ENCODE measurements at places on chromosomes 5 and 9.

DNA sequence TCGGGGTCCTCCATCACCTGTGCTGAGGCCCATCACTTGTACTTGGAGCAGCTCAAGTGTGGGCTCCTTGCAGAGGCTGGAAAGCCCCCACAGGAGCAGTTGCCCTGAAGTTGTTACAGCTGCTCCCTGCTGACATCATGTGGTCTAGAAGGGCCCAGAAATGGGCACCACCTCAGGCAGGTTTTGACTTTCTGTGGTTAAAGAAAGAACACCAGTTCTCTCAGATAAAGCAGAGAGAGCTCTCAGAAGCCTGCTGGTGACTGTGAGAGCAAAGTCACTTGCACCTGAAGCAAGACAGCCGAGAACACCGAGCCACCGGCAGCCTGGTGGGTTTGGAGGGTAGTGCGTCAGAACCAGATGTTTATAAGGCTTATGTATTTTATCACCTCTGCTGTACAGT lies 70.4 kb downstream of the MVB12B start:
- no peak for DNase-seq

GRCh38 chr5:121086671-121087070 lies 622.6 kb downstream of the PRR16 start:
- DNase-seq = no peak

GRCh38 chr5:84265130-84265529 lies 119.5 kb downstream of the EDIL3 start:
- no peak for DNase-seq

GRCh38 chr9:101731429-101731828 lies 7.0 kb downstream of the GRIN3A start:
- no peak for DNase-seq

DNA sequence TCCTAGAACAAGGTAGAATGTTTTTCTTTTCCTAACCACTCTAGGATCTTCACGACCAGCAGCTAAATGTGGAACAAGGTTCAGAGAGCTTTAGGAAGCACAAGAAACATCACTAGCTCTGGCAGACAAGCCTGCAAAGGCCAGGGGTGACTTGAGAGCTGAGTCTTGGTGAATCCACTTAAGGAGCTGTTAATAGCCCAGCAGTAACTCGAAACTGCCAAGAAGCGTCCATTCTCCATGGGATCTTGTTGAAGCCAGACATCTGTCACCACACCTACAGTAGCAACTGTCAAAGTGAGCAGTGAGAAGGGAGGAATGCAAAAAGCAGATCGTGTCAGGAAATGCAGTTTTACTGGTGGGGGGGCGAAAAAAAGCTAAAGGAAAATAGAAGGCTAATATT lies 87.2 kb downstream of the ATPSCKMT start:
- no peak for DNase-seq

- DNase-seq = no peak
Observed at GRCh38 chr9:33446240-33446945, 1.0 kb downstream of the AQP3 start.

DNA sequence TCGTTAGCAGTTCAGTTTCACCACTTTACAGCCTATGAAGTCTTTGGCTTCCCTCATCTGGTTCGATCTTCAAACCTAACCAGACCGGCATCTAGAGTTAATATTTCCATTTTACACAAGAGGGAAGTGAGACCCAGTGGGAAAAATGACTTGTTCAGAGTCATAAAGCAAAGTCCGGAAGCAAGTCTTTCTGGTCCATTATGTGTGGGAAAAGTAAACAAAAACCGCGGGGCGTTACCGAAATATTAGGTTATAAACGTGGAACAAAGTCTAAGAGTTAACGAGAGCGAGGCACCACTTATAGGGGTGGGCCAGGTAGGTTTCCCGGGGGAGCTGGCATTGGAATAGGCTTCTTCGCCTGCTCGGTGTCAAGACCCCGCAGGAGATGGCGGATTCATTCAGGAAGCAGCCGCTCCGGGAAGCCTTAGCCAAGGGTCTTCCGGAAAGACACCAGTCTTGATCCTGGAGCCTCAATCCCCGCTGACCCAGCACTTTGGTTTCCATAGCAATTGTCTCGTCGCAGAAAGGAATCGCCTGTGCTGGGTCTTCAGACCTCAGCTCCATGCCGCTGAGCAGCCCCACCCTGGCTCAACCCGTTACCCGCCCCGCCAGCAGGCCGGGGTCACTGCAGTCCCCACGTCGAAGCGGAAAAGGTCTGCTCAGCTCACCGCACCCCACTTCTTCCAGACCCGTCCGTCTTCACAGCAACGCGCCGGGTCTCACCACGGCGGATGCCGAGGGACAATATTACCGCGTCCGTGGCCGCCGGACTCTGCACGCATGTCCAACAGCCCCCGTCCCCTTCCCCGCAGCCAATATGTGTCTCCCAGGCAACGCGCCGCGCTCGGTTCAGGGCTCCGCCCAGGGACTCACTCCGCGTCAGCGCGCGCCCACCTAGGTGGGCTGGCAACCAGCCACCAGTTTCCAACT lies at the start of gene C5orf52:
Gene C5orf52, plus strand, starts transcription at position 872 of the 930 bp plus-strand sequence. CDS start 82 bp downstream, outside the sequence.
- no peak for DNase-seq

DNA sequence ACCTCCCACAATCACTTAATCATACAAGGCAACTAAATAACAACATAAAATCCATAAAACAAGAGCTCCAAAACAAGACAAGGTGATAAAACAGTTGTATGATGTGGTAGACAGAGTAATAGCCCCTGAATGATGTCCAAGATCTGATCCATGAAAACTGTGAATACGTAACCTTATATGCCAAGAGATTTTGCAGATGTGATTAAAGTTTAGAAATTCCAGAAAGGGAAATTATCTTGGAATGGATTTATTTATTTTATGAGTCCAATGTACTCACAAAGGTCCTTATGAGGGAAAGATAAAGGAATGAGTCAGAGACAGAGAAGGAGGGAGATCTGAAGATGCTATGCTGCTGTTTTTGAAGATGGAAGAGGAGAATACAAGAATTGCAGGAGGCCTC lies 1775.7 kb upstream of the C9orf72 start:
- no peak for DNase-seq

- DNase-seq = no peak
Observed at GRCh38 chr5:51859624-51860023, 476.4 kb downstream of the ISL1 start.

DNA sequence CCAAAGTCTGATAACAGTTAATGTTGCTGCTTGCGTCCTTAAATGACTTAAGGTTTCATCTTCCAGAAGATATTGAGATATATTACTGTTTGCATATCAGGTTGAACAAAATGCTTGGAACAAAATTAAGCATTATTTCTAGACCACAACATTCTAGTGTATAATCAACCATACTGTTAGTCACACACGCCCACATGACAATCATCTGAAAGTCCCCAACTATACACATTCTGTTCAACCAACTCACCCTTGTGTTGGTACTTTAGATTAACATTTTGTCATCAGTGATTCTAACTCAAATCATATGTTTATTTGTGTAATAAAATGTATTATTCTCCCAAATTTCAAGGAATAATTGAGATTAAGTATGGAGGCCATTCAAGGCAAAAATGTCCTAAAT lies 47.3 kb downstream of the LURAP1L start:
- no peak for DNase-seq

- DNase-seq = peak; percentile 79
Observed at GRCh38 chr9:136791516-136792276, 552 bp downstream of the TMEM141 start.

- DNase-seq = no peak
Observed at GRCh38 chr9:114743446-114743845, 61.5 kb upstream of the TEX48 start.

- peak; percentile 52 for DNase-seq
Observed at GRCh38 chr9:128916204-128916603, 4.6 kb upstream of the PHYHD1 start.

DNA sequence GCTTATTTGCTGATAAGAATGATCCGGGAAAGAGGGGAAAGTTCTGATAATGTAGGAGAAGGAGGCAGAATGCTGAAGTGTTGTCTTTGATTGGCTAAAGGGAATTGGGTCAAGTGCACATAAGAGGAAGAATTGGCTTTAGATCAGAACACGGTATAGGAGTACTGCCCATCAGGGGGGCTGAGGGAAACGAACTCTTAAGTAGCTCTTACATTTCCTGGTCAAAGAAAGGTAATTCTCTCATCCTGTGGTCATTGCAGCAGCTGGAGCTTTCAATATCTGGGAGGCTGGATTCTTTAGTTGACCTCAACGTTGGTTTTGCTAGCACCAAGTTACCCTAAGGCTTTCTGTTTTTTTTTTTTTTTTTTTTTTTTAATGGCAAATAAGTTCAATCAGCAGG lies 178.7 kb upstream of the NR3C1 start:
- DNase-seq = no peak

DNA sequence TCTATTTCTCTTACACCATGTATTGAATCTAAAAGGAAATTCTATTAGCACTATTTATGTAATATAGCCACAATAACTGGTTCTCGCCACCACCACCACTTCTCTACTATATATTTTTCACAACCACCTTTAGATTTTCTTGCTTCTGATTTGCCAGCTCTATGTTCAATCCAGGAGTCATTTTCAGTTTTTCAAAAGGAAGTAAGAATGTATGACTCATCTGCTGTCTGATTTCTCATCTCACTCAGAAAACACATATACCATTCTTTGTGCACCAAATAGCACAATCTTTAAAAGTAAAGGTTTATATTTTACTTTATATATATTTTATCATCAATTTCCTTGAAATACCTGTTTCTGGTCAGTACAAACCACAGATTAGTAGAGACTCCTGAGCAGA lies 1127.5 kb downstream of the TAF11L14 start:
- DNase-seq = no peak

GRCh38 chr9:112332214-112332613 lies 1.2 kb downstream of the PTBP3 start:
- no peak for DNase-seq

- no peak for DNase-seq
Observed at GRCh38 chr9:83372957-83373356, 165.2 kb downstream of the FRMD3 start.

GRCh38 chr9:134458207-134459108 lies 132.2 kb downstream of the RXRA start:
- no peak for DNase-seq

DNA sequence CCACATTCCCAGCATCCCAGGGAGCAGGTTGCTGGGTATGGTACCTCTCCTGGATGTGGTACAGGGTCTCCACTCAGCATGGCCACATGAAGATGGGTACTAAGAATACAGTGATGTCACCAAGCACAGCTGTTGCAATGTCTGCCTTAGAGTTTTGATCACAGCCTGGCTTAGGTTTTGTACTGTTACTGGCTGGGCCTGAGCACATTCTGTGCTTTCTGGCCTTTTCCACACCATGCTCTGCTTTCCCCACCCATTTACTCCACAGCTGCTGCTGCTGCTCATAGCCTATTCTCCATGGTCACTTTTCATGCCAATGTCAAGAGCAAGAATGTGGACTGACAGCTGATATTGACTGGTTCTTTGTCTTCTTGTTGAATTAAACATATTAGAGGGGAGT lies 481.9 kb downstream of the ARHGEF28 start:
- DNase-seq = no peak

DNA sequence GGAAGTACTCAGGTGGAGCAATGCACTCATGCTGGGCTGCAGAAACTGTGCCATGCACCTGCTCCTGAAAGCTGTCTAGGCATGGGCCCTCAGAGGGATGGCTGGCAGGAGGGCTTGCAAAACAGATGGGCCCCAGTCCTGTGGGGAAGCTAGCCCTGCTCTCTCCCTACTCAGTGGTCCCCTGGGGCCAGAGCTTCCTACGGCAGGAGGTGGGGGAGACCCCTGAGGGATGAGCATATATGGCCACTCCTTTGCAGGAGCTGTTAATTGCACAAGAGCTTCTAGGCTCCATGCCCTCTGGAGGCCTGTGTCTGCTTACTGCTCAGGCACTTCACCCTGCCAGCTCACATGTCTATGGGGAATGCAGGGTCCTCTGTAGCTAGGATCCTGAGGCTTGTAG lies 545.3 kb upstream of the PTPRD start:
- no peak for DNase-seq

- no peak for DNase-seq
Observed at GRCh38 chr5:134536876-134537275, 11.4 kb downstream of the JADE2 start.

DNA sequence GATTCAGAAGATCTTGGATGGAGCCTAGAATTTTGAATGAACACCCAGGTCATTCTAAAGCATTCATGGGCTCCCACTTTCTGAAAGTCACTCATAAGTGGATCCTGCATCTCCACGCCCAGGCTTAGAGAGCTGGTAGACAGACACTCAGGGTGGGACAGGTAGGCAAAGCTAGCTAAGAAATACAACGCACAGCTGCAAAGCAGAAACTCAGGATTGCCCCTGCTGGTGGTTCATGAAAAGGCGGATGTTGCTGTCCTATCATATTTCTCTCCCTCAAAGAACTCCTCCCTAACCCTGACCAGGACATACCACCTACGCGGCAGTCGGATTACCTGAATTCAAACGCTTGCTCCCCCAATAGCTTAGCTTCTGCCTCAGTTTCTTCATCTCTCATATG lies 226.5 kb downstream of the GLIS3 start:
- no peak for DNase-seq

- DNase-seq = no peak
Observed at GRCh38 chr5:57841676-57842363, 359.2 kb upstream of the ACTBL2 start.

- no peak for DNase-seq
Observed at GRCh38 chr9:15220658-15221318, 86.2 kb downstream of the TTC39B start.

- no peak for DNase-seq
Observed at GRCh38 chr5:83731638-83732037, 11.0 kb upstream of the HAPLN1 start.

- no peak for DNase-seq
Observed at GRCh38 chr5:120628156-120628555, 164.1 kb downstream of the PRR16 start.

DNA sequence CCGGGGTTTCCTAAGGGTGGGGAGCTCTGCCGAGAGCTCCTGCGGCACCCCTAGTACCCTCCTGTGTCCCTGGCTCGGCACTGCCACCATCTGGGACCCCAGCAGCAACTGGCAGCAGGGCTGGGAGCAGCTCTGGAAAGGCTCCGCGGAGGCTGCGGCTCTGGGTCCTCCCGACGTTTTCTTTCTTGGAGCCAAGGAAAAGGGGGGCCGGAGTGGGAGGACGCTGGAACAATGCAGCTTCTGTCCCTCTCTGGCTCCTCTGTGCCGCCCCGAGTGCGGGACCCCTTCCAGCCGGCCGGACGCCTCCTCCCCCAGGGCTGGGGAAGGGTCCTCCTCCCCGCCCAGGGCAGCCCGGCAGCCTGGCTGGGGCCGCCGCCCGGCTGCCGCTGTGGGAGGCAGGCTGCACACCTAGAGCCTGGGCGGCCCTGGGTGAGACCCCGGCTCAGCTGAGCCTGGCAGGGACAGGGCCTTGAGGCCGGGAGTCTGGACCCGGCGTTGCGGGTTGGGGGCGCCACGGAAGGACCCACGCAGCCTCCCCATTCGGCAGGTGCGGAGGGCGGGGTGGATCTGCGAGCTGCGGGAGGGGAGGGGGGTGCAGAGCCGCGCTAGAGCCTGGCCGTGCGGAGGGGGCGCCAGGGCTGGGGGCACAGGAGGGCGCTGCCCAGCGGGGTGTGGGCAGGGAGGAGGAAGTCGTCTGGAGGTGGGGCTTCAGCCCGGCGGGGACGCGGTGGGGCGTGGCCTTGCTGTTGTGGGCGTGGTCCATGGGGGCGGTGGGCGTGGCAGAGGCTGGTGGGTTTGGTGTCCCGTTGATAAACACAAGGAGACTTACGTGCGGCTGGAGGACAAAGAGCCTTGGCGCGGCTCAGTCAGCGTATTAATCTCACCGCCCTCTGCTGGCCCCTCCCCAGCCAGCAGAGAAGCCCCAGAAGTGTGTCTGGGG lies 15.1 kb downstream of the GPSM1 start:
- peak; percentile 75 for DNase-seq
